ENCODE measurements at places on chromosomes 3 and 15.

GRCh38 chr3:141384575-141384974 is 16.3 kb downstream of the ZBTB38 start:
- no peak for DNase-seq

DNA sequence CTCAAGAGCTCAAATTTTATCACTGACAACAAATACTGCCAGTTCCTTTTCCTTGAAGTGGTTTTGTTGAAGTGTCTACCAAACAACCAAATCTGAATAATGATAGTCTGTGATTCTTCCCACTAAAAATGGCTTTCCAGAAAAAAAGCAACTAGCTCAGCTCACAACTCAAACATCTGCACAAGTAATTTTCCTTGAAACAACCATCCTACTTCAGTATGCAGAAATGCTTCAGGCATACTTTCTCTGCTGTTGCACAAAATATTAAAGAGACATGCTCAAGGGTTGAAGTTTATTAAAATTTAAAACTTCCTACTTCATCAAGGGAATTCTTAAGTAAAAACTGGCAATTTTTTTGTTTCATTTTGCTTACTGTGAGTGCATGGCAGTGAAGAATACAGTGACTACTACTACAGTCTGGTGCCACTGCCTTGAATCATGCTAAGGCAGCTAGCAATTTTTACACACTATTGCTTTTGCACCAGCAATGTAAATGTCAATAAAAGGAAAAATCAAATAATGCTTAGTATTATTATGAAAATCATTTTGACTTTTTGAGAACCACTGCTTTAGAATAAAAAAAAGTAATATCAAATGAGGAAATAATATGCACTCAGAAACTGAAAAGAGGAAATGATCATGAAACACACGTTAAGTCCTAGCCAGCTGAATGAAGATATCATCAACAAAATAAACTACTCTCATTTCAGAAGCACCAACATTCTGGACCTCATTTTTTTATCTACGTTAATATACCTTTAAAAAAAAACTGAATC is 33.6 kb downstream of the VPS13C start:
- DNase-seq: no peak

- no peak for DNase-seq
These were observed 486.8 kb downstream of the PDCD6IP start for GRCh38 chr3:34284959-34285826.

DNA sequence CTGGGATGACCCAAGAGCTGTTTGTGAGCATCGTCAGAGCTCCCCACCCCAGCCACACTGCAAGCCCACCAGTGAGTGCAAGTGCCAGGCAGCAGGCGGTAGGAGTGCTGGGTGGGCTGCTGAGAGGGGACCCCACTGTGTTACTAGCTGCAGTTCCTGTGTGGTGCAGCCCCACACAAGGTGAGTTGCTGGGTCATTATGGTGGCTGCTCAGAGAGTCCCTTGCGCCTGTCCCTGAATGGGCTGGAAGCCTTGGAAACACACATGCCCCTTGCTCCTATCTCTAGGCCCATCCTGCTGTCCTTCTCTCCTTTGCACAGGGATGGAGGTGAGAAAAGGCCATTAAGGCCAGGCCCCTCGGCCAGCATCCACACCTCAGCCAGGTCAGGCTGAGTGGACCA is 83.7 kb downstream of the SEC22A start:
- DNase-seq: no peak

- no peak for DNase-seq
These were observed 106.8 kb downstream of the MBNL1 start for GRCh38 chr3:152375546-152375945.

All from stimulated activated CD8-positive, alpha-beta memory T cell treated with anti-CD3 and anti-CD28 coated beads, Interleukin-7, amount 100 ng/mL, for 4 hours (primary cell).